ENCODE measurements at places on chromosomes 4 and X. TPM values are rescaled to one million over a fixed set of nuclear protein-coding genes. Genes with fewer than 3 reads are reported as not detected.

The H2BW2 gene
- not detected for polyA plus RNA-seq

The LNX1 gene
- 3.4 TPM for polyA plus RNA-seq

The BEX1 gene
- 1,035 TPM for polyA plus RNA-seq

The TMEM35A gene
- polyA plus RNA-seq: 244 TPM

The DNAAF6 gene
- polyA plus RNA-seq: not detected

All from neural cell (in vitro differentiated cells).